Activated naive CD4-positive, alpha-beta T cell treated with anti-CD3 and anti-CD28 coated beads, Interleukin-2, amount 10 ng/mL, durations not matched to agents 7 days and 5 days (primary cell): ENCODE measurements at places on chromosomes 1 and 21.

GRCh38 chr1:194366705-194367104, 1180.3 kb upstream of the B3GALT2 start:
- no peak for DNase-seq

DNA sequence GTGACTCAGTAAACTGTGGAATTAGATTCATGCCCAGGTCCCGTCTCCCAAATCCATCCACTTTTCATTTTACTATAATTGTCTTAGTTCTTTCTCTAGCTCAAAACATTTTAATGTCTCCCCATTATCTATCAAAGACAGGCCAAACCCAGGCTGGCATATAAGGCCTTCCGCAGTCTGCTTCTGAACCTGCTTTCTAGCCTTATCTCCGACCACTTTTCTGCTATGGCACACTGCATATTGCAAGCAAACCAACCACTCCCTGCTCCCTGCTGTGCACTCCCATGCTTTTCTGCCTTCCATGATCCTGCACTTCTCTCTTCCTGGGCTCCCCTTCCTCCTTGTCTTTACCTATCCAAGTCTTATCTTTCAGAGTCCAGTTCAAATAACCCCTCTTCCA, 17.3 kb upstream of the PIGM start:
- DNase-seq = no peak

DNA sequence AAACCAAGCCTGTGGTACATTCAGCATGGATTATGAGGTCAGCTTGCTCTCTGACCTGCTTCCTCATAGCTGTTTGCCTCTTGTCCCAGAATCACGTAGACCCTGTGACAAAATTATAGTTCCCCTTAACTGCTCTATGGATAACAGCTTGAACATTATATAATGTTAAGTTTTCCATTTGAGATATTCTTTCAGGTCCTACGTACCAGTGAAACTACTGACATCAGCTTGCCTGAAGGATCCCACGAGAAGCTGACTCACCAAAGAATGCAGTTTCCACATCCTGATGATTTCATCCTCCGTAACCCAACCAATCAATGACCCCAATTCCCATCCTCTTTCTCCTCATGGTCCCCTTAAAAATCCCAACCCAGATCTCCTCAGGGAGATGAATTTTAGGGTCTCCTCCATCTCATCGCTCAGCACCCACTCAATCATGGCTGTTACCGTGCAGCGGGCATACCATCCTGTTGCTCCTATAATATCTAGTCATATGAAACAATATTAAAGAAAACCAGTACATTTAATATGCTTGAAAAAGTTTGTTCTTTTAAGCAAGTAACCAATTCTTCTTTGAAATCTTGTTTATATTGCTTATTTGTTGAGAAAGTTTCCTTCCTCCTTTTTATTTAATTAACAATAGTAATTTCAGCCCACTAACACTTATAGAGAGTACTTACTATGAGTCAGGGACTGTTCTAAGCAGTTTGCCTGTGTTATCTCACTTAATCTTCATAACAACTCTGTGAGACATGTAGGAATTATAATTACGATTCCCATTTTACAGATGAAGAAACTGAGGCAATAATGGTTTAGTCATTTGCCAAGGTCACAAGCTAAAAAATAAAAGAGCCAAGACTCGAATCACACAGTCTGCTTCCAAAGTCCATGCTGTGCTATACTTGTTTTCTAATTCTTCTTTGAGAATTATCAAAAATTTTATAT, 27.4 kb downstream of the CHML start:
- DNase-seq = no peak

- no peak for DNase-seq
These were observed 209.2 kb upstream of the DAB1 start for GRCh38 chr1:57633056-57633455.

DNA sequence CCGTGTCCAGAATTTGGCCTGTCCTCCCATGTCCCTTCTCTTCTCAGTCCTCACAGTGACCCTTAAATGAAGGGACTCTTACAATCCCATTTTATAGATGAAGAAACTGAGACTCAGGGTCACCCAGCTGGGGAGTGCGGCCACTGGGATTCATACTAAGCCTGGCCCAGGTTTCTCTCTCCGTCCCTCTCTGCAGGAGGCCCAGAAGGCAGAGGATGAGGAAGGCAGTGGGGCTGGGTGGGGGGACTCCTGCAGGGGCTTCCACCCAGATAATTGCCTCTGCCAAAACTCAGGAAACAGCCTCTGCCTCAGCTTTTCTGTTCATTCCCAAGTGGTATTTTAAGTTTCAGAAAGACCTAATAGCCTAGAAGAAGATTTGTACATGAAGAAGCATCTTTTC, 299.8 kb downstream of the MATN1 start:
- DNase-seq = no peak

- no peak for DNase-seq
These were observed 19.1 kb downstream of the ASPM start for GRCh38 chr1:197127246-197127912.

DNA sequence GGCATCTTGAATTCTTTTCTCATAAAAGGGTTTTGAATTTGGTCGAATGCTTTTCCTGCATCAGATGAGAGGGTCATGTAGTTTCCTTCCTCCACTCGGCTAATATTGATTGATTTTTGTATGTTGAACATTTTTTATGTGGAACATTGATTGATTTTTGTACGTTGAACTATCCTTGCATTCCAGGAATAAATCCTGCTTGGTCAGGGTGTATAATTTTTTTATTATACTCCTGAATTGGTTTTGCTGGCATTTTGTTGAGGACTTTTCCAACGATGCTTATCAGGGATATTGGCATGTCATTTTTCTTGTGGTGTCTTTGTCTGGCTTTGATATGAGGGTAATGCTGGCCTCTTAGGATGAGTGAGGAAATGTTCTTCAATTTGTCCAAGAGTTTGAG, 8.5 kb downstream of the TMEM240 start:
- DNase-seq = no peak

DNA sequence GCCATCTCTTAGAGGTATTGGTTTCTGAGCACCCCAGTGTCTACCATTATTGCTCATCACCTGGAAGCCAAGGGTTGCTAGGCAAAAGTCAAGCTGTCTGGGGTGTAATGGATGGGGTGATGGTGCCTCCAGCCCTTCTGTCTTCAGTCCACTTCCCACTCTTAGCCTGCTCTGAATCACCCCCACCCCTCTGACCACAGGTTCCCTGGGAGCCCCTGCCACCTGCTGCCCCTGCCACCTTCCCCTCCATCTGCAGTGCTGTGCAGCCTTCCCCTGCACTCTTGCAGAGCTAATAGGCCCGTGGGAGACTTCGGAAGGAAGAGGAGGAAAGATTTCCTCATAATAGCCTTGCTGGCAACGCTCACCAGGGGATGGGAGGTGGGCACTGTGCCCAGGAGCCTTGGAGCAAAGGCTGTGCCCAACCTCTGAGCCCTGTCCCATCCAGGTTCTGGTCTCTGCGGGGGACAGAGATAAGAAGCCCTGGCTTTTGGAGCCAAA, 35.5 kb downstream of the CAPN2 start:
- DNase-seq = no peak

DNA sequence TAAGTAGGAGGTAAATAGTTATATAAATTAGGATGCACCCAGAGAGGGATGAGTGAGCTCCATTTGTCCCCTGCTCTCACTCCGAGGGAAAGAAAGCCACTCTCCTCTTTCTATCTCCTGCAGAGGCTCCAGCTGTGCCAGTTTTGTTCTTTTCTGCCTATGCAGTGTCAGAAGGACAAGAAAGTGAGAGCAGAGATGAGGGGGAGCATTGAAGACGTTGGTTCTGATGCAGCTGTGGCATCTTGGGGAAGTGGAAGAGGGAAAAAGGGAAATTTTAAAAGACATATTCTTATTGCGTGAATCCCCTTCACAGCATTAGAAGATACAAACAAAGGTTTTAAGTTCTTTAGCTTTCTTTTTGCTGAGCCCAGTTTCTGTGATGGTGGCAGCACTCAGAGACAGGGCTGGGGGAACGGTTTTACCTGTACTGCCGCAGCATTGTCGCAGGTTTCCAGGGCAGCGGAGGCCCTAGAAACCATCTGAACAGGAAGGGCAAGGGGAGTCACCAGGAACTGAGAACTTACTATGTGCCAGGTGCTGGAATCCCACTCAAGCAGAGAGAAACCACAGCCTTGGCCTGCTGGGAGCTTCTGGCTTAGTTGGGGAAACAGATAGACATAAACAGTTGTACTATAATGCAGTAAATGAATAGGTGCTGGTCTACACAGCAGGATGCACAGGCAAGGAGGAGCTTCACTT, 44.9 kb upstream of the USP24 start:
- DNase-seq = no peak

GRCh38 chr1:38455829-38456530, 403.6 kb downstream of the RRAGC start:
- DNase-seq = no peak

DNA sequence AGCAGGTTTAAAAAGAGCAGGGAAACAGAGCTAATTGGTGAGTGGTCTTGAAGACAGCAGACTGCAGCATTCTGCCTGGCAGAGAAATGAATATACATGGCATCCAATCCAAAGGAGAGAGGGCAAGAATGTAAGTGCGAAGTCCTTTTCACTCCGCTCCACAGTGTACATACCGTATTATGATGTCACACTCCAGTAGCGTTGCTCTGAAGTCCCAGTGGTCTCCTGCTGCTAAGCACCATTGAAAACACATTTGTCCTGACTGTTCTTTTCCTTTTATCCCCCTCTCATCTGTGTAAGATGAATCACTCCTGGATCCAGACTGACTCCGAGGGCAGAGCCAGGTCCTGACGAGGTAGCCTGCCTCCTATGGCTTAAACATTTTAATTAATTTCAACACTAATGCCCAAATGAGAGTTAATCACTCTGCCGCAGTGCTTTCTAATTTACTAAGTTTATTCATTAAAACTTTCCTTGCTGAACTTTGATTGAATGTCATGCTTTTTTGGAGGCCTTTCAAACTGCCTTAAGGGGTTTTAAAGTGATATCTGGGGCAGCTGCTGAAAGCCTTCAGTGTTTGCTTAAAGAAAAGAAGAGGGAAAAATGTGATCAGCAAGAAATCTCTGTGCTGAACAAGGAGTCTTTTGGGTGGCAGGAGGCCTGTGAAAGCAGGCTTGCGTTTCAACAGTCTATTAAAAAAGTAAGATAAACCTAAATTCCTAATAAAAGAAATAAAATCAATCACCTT, 227.2 kb downstream of the ATG4C start:
- DNase-seq = no peak

DNA sequence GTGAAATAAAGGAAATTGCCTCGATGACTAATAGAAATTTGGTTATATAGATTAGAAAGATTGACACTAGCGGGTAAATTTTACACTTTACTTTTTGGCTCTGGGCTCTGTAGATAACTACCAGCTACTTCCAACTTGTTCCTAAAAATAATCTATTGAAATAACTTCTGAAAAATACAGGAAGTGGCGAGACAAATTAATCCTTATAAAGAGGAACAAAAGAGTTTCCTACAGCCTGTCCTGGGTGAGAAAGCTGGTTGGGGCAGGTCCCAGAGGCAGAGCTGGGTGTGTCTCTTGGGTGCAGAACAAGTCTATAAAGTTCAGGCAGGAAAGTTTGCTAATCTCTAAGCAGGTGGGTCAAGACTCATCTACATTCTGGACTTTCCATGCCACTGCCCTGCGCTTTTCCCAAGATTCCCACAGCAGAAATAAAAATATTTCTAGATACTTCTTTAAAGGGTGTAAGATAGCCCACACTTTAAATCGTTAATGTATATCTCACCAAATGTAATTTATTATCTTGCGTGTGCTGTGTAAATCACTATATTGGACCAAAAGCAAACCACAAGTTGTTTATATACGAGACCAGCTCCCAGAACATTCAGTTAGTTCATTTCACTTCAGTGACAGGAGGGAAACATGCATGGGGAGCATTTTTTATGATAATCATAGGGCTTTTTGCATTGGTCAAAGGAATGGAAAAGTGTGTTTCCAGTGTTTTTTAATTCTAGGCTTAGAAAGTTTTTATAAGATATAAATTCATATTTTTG, 70.1 kb upstream of the NRIP1 start:
- DNase-seq = no peak

- no peak for DNase-seq
These were observed 12.0 kb upstream of the GPR153 start for GRCh38 chr1:6272868-6273267.

- DNase-seq = peak; percentile 30
These were observed 24.0 kb upstream of the LIN9 start for GRCh38 chr1:226332947-226333346.

- no peak for DNase-seq
These were observed 159.9 kb upstream of the AJAP1 start for GRCh38 chr1:4494558-4494957.

DNA sequence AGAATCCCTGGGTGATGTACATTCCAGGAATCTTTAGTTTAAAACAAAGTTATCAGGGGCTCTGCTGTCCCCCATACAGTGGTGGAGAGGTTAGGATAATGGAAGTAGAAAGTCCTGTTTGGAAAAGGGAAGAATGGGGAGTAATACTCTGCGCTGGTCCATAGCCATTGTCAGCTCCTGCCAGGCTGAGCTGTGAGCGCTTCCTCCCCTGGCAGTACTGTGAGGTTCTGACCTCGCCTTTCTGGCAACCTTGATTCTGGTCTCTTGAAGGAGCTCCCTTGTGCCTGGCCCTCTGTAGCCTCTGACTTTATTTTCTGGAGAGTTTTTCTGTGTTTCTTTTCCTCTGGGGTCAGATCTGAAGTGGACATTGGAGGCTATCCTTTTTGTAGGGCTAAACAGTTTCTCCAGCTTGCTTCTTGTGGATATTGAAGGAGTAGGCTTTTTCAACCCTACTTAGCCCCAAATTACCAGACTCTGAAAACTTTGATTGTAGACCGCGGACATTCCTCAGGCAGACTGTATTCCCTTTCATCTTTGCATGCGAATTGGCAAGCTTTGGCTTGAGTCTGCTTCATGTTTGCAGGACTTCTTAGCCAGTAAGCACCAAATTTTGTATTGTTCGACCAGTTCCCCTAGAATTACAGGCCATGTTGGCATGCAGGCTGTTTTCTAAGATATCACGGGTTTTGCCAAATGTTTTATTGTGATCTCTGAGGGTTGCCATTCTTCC, 13.8 kb downstream of the UBE4B start:
- no peak for DNase-seq

- DNase-seq = no peak
These were observed 130.4 kb upstream of the ADGRL2 start for GRCh38 chr1:81670286-81670685.

- DNase-seq = no peak
These were observed 72.9 kb downstream of the UBE2T start for GRCh38 chr1:202268817-202269216.

GRCh38 chr1:1285102-1285571, 4.9 kb downstream of the SCNN1D start:
- DNase-seq = no peak

DNA sequence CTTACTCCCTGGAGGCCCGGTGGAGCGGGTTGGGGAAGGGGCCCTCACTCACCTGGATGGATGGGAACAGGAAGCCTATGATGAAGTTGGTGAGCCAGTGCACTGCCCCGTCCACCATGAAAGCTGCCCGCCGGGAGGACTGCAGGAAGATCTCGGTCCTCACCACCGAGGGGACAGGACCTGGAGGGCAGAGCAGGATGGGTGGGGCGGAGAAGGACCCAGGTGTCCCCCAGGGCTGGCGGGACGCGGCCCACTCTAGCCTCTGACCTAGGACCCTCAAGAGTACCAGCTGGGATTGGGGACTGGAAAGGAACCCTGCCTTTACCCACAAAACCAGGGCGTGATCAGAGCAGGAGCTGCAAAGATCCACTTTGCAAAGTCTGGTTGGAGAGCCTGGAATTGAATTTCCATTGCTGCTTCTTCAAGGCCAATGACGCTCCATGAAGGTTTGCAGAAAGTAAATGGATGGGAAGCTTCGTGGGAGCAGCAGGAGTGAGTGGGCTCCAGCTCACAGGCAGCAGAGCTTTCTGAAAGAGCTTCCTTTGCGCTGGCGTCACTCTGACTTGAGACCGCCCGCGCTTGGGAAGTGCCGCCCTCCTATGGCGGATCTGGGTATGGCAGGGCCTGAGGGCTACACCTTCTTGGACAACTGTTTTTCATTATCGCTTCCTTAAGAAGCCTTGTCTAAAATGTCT, 21.4 kb downstream of the SLC2A7 start:
- peak; percentile 91 for DNase-seq
